Left cardiac atrium (tissue), 4 donors: ENCODE measurements at places on chromosomes 16 and 17.

DNA sequence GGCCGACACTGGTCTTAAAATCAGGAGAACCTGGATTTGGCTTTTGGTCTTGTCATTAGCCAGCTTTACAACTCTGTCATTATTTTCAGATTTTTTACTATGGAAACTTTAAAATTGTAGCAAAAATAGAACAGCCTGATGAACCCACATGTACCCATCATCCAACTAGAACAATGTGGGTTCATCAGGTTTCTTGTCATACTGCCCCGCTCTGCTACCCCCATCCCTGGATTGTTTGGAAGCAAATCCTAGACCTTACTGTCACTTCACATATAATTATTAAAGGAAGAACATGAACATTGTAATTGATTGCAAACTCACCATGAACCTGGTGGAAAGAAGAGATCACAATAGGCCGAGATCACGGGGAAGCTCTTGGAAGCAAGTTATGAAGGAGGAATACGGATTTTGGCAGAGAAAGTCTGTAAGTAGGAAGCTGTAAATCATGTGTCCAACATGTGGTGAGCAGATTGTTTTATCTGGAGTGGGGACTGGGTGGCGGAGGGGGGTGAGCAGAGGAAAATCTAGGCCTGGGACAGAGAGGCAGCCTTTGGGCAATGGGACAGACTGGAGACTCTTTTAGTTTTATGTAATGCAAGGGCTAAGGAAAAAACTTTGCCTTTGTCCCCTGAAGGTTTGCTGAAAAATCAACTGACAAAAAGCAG, 67.0 kb downstream of the PITPNC1 start:
- DNase-seq = peak; percentile 40

DNA sequence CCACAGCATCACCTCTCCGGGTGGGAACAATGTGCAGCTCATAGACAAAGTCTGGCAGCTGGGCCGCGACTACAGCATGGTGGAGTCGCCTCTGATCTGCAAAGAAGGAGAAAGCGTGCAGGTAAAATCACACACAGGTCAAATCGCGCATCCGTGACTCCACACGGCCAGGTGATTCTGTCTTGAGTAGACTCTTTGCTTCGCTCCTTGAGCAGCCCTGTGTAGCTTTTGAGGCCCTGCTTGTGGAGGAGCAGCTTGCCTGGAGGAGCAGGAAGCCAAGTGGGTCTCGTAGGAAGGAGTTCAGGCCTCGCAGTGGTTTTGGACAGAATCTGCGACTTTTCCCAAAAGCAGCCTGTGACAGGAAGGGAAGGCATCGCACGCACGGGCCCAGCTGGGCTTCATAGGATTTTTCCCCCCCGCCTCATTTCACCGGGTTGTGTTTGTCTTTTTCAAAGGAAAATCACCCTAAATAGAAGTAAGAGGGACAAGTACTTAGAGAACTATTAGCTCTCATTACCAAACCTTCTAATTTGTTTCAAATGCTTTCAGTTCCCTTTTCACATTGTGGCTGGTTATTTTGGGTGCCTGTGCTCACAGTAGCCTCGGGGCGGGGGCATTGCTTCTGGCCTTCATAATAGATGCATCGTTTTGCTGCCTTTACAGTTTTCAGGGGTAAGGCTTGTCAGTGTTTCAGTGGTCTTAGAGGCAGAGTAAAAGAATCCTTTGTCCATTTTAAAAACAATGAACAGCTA, 71.5 kb downstream of the SEC14L1 start:
- DNase-seq = no peak

DNA sequence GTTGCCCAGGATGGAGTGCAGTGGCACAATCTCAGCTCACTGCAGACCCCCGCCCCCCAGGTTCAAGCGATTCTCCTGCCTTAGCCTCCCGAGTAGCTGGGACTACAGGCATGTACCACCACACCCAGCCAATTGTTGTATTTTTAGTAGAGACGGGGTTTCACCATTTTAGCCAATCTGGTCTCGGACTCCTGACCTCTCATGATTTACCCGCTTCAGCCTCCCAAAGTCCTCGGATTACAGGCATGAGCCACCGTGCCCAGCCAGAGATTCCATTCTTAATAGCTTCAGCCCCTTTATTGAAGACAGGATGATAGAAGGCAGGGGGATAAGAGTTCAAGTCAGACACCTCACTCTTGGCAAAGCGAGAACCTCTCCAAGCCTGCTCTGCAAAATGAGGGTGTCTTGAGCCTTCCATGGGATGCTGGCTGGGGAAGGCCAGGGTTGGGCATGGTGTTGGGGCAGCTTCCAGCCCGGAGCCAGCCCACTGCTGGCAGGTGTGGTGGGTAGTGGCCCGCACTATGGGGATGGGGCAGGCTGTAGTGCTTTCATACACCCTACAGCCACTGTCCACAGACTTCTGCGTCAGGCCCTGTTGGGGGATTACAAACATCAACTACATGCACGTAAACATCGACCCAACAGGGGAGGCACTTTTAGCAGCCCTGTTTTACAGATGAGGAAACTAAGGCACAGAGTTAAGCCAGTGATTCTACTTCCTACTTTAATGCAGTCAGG, 3.5 kb downstream of the CARHSP1 start:
- DNase-seq = no peak

- peak; percentile 79 for DNase-seq
Observed at GRCh38 chr17:869086-869485, 86.9 kb downstream of the MRM3 start.

DNA sequence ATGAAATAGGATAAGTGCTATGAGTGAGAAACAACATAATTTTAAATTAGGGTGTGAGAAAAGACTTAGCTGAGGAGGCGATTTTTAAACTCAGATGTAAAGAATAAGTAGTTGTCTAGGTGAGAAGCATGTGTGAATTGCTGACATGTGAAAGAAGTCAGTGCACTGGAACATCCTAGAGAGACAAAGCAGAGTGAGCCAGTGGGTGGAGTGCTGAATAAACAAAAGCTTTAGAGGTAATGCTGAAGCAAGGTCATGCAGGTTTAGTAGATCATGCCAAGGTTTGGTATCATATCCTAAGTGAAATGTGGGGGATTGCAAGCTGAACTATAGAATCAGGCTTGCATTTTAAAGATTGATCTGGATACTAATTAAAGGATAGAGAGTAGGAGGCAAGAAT, 89.4 kb downstream of the KIF2B start:
- no peak for DNase-seq

GRCh38 chr17:917941-918740, 61.4 kb downstream of the NXN start:
- peak; percentile 61 for DNase-seq

- DNase-seq = no peak
Observed at GRCh38 chr16:1195393-1195666, 29.7 kb downstream of the TPSG1 start.

DNA sequence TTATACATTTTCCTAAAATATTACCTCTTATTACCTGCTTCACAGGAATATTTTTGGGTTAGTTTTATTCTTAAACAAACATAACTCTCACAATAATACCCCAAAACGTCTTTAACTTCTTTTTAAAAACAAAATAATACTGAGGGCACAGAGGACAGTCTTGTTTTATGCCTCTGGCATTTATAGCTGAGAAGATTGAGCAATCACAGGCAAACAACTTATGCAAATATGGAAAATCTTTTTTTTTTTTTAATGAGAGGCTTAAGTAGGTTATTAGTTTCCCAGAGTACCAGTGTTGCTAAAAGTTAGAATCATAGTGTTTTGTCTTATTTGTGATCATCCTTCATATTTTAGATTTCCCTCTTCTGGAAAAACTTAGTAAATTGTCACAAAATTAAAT, 195.0 kb downstream of the FTO start:
- DNase-seq = no peak

DNA sequence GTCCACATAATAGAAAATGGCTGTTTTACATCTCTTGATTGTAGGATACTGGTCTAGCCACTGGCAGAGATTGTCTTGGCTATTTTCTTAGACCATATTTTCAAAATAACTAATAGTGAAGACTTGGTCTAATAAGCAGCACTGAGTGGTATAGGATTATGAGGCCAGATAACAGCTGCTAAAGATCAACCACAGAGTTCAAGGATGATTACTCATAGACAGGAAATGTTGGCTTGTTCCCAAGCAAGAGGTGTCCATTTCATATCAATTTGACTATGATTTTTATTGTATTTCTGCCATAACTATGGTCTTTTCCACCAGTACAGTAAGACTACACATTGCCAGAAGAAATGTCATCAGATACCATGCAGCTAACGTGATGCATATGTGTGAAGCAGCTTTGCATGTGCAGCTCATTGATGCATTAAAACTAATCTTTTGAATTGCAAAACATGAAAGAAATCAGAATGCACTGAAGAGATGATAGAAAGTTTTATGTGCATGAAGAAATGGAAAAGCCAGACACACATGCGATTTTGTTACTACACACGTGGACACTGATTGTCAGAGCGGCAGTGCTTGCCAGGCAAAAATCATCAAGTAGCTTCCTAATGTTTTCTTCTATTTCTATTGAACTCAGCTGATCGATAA, 693.3 kb downstream of the CDH11 start:
- no peak for DNase-seq

DNA sequence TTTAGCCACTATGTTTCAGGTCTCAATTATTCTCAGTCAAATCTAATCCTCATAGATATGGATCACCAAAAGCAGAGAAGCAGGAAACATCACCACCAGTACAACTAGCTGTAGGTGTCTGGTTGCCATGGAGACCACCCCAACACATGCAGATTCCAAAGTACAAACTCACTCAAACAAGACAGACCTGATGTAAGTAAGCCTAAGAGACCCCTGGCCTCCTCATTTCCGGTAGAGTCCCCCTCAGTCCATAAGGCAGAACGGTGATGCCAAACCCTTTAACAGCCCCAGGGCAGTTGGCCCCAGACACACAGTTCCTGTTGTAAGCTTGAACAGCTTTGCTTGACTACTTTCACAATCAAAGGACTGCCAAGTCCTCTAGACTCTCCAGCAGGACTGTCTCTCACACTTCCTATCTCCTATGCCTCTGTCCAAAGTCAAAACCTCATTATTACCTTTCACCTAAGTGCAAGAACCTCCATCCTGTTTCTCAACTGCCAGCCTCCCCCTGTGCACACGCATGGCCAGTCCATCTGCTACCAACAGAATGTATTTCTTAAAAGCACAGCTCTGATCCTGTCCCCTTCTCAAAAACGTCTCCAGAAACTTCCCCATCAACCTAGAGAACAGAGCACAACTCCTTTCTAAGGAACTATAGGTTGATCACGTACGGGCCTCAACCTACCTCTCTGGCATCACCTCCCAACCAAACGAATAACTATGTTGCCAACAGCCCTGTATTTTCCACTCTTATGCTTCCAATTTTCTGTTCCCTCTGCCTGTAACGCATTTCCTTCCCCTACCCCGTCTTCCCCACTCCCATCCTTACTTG, 23.9 kb downstream of the SLC39A11 start:
- no peak for DNase-seq

- DNase-seq = no peak
Observed at GRCh38 chr16:2749476-2749875, 3.0 kb upstream of the SRRM2 start.

- DNase-seq = peak; percentile 31
Observed at GRCh38 chr16:76583466-76583865, 306.3 kb downstream of the CNTNAP4 start.

DNA sequence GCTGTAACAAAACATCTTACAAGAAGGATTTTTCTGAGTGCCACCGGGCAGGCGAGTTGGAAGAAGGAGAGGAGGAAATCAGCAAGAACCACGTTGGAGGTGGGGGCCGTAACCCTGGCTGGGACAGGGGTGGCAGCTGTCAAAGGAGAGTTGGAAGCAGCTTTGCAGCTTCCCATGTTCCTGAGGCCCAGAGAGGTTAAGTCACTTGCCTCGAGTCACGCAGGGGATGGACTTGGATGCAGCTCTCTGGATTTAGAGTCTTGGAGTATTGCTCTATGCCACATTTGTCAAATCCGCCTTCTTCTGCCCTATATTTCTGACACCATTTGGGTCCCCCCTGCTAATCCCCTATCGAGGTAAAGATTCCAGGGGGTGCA, 83.0 kb upstream of the CIBAR2 start:
- DNase-seq = no peak

DNA sequence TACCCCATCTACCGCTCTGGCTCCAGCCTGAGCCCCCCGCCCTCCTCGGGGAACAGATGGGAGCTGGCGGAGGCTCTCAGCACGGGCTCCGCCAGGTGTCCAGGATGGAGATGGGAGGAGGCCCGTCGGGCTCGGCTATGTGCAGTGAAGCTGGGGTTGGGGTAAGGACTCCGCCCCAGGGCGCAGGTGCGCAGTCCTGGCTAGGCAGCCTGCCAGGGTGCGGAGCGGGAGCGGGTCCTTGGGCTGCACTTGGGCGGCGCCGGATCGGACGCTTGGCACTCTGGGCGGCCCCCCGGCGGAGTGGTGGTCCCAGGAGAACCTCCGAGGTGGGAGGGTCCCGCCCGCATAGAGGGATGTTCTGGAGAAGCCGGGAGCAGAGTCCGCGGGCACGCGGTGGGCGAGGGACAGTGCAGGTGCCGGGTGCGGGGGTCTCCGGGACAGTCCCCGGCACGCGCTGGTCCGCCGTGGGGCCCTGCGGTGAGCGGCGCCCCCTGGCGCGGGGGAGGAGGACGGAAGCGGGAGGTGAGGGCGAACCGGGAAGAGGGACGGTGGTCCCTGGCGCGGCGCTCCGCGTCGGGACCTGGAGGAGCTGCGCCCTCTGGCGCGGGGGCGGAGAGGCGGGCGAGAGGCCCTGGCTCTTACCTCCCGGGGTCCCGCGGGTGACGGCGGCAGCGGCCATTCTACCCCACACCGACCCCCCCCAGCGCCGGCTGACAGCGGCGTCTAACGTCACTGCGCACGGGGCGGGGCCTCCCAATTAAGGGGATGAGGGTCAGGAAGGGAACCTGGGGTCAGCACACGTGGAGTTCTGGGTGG, at the start of gene CAMTA2:
CAMTA2 (minus strand) TSS at position 725 of the 816 bp plus-strand sequence. CDS start 1,453 bp downstream, outside the sequence.
- DNase-seq = peak; percentile 96

DNA sequence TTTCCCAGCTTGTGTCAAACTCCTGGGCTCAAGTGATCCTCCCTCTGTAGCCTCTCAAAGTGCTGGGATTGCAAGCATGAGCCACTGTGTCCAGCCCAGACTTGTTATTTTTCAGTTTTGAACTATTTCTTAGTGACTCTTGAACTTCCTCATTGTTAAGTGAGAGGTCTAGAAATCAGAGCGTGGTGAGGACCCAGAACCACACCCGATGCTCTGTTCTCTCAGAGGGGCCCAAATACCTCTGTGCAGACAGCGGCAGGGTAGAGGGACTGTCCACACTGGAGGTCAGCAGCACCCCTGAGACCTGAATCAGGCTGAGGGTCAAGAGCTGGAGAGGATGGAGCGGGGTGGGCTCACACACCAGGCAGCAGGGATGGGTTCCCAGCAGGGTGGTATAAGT, 47.7 kb upstream of the MEAK7 start:
- no peak for DNase-seq
